ENCODE measurements at places on chromosomes 12 and 14.

DNA sequence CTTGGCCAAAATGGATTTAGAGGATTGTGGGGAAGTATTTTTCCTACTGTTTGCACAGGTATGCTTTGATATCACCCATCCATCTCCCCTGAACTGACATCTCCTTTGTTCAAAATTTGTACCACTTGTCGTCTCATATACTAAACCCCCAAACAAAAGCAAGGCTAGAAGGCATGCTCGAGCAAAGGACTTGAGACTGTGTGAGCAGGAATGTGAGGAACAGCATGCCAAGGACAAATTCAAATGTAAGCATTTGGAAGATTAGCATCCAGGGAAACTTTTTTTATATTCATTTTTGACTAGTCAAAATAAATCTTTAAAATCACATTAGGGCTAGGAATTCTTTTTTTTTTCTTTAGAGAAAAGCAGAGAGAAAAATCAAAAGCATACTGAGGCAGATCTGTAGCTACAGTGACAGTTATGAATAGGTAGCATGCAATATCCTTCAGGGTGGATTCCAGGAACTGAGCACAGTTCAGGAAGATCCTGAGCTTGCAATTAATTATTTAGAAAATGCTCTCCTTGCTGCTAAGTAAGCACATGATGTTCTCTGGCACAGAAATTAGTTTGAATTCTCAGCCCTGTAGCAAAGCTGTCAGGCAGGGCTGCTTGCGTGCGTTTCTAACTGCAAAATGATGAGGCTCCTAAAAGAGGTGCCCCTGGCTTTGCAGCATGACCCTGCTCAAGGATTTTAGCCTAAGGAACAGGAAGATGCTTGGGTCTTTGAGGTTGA, 327.7 kb downstream of the LRIG3 start:
- no peak for DNase-seq

DNA sequence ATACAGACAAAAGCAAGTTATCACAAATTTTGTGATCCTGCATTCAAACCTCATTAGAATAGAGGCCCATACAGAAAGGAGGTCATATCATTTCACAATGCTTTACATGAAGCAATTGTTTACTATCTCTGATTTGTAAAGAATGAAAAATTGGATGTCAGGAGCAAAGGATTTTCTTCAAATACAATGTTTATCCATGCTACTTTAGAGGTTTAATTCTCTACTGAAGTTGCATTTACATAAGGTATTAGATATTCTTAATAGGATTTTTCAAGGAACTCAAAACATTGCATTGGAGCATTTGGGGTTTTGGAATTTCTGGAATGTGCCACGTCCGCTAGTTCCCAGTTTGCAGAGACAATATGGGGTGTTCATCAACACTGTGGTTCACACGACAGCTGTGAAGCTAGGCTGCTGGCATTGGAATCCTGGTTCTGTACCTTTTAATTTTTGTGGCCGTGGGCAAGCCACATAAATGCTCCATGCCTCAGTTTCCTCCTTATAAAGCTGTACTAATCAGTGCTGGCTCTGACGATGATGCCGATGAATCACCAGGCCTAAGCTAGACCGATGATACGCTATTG, 174.8 kb downstream of the APAF1 start:
- DNase-seq = no peak

- no peak for DNase-seq
Observed at GRCh38 chr12:105222284-105222655, 13.7 kb downstream of the APPL2 start.

DNA sequence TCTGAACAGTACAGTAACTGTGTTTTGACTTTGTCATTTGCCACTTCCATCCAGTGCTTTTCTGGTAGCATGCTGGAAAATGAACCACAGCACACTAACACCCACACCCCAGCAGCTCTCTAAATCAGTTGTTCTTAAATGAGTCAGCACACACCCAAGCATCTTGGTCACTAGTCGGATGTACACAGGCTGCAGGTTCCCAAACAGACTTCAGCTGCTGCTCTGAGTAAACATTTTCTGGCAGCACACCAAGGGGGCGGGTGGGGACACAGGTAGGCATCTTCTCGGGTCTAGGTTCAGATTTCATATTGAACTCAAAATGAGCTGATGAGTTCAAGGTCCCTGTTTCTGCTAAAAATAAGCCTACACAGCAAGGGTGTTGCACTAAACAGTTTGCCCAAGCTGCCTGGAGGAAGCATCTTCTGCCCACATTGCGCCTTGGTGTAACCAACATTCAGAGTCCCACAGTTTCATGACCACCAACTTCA, 39.8 kb downstream of the IFNG start:
- DNase-seq = peak; percentile 59

GRCh38 chr12:91044586-91044985, 13.2 kb downstream of the KERA start:
- no peak for DNase-seq

DNA sequence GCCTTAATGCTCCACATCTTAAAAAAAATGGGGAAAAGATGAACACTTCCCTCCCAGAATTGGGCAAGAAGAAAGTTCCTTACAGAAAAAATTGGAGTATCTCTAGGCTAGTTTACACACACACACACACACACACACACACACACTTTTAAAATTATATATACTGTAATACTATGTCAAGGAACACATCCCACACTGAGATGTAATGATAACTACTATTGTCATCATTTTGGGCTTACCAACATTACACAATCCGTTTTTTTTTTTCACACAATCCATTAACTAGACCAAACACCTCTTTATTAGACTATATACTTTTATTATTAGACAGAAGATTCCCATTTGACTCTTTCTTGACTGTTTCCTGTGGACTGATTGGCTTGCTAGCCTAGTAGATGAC, 2.5 kb downstream of the LTBR start:
- no peak for DNase-seq

DNA sequence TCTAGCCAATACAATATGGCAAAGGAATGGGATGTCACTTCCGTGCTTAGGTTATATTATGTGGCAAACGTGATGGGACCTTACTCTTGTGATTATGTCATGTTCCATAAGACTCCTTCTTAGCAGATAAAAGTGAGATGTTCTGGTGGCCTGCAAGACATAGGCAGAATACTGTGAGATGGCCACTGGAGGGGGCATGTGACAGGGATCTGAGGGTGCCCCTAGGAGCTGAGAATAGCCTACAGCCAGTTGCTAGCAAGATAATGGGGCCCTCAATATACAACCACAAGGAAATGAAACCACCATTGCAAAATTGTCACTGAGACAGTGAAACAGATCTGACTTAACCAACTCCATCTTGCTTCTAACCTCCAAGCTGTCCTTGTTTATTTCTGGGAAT, 151.4 kb upstream of the SSTR1 start:
- no peak for DNase-seq

DNA sequence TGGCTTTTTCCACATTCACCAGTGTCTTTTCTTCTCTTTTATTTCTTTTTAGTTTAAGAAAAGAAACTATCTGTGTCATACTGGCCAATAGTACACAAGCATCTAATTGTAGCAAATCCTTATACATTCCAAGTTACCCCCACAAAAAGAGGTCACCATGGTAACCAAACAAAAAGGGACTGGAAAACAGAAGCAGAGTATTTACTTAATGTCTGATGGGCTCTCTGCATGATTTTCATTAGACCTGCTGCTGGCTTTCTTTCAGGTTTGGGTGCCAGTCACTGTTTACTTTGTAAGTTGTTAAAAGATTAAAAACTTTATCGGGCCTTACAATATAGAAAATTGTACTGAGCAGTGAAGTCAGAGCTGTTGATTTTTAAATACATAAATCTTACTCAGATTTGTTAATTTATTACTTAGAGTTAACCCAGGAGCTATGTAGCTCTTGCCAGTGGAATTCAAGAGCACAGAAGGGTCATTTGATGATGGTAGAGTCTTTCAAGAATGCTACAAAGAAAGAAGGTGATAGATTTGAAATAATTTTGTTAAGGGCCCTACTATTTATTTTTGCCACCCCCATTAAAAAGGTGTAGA, 123.9 kb downstream of the BRMS1L start:
- DNase-seq = peak; percentile 88

DNA sequence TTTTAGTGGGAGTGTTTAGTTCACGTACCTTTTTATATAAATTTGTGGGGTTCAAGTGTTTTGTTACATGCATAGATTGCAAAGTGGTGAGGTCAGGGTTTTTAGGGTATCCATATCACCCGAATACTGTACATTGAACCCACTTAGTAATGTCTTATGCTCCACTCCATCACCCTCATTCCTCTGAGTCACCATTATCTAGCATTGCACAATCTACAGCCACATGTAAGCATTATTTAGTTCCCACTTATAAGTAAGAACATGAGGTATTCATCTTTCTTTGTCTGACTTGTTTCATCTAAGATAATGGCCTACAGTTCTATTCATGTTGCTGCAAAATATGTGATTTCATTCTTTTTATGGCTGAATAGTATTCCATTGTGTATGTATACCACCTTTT, 583.7 kb upstream of the LRFN5 start:
- DNase-seq = no peak

GRCh38 chr12:92186038-92186470, 40.4 kb upstream of the BTG1 start:
- DNase-seq = no peak

DNA sequence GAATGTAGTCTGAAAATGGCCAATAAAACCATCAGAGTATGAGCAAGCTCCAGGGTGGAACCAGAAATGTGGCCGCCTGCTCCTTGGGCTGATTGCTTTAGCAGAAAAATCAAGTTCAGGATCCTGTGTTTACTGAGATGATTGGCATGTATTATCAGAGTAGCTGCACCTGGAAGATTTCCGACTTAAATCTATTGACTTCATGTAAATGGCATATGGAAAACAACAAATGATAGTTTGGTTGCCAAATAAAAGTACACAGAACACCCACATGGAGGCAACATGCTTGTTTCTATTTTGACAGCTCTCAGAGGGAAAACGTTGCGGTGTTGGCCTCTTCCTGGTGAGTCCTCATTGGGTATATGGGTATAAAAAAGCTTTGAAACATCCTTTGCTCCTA, 31.3 kb downstream of the SOCS2 start:
- peak; percentile 16 for DNase-seq

DNA sequence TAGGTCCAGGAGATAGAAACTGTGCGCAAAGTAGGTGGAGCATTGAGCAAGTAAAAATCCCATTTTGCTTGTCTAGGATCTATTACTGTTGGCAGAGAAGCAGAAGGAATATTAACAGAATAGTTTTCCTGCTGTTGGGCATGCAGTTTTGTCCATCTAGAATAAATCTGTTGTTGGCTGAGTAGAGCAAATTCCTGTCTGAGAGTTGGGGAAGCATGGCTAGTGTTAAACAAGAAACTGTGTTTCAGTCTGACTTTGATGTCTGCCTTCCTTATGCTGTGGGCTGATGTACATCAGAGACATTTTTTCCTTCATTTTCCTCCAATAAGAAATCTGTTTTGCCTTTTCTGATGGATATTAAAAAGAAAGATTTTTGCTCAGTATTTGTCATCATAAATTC, 98.2 kb downstream of the RAD52 start:
- DNase-seq = no peak

DNA sequence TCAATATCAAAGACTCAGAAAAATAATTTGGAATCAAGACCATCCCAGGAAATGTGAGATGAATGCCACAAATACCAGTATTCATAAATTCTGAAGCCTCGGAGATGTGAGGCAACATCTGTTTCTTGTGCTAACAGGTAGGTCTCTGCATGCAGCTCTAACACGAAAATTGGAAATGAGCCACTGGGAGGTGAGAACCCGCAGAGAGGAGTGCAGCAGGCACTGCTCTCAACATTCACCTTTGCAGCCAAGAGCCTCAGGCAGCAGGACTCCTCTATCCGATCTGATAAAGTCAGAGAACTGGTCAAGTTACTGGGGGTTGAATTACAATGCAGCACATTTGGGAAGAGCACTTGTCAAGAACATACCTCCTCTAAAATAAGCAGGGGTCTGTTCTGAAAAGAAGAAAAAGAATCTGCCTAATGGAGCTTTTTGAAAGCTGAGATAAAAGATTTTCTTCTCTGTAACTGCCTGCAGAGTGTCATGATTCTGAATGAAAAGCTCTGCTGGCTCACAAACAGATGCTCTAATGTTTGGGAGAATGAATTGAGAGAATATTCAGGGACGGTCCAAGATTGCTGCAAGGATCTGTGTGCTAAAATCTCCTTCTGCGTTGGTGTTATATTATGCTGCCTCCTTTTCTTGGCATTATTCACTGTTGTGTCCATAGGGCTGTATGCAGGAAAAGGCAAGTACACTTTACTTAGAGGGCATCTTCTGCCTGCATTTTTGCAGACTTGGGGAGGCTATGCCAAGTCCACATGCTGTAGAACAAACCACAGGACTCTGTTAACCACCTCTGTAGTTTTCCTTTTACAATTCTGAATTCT, 209.6 kb upstream of the KRR1 start:
- no peak for DNase-seq

GRCh38 chr12:24139035-24139434, 189.6 kb upstream of the SOX5 start:
- DNase-seq = no peak

DNA sequence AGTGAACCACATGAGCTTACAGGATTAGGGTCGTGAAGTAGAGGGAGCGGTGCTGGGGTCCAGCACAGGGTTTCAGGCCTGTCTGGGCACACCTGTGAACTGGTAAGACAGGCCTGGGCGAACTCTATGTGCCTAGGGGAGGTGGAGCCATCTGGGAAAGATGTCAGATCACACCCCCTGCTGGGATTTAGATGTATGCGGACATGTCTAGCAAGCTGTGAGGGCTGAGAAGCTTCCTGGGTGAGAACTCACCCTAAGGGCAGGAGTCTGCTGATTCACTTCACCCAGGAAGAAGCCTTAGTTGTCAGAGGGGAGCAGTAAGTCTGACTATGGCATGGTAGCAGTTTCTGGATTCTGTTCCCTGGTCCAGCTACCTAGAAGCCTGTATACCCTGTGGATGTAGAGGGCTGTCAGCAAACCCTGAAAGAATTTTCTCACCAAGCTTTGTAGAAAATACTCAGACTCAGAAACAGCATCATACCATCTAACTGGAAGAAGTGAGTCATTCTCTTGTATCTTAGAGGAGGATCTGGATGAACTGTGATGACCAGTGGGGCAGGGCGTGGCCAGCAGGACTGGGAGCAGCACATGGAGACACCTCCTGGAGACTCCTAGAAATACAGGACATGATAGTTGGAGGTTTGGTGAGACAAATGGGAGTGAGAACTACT, 11.2 kb upstream of the PYGL start:
- DNase-seq = peak; percentile 58

DNA sequence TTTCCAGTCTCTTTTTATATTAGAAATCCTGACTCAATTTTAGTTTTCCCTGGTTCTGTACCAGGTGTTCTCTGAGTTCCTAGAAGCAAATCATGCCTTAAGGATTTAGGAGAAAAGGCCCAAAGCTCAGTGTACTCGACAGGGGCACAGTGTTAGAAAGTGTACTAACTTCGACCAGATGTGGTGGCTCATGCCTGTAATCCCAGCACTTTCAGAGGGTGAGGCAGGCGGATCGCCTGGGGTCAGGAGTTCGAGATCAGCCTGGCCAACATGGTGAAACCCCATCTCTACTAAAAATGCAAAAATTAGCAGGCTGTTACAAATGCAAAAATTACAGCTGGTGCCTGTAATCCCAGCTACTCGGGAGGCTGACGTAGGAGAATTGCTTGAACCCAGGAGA, 12.0 kb downstream of the VEZT start:
- DNase-seq = no peak

All from COR-L47 (cell line).